ENCODE measurements at places on chromosomes 13 and 19. TPM values are rescaled to one million over a fixed set of nuclear protein-coding genes. Genes with fewer than 3 reads are reported as not detected.

DNA sequence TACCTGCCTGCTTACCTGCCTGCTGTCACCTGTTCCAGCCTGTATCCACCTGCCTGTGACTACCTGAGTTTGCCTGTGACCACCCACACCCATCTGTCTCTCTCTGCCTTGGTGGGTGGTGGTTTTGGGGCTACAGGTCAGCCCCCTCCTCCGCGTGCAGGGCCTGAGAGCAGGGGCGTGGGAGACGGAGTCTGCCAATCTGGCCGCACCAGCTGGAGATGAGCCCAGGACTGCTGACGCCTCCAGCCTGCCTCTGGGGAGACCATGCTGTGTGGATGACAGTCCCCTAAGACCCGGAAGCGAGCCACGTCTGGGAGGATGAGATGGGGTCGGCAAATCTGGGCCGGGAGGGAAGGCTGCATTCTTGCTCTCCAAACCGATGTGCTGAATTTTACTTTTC lies 15.9 kb upstream of the KCTD15 start:
- no peak for DNase-seq

The KEAP1 gene
- 25.2 TPM for total RNA-seq

GRCh38 chr13:99075268-99076191 lies 97.7 kb upstream of the DOCK9 start:
- no peak for DNase-seq

DNA sequence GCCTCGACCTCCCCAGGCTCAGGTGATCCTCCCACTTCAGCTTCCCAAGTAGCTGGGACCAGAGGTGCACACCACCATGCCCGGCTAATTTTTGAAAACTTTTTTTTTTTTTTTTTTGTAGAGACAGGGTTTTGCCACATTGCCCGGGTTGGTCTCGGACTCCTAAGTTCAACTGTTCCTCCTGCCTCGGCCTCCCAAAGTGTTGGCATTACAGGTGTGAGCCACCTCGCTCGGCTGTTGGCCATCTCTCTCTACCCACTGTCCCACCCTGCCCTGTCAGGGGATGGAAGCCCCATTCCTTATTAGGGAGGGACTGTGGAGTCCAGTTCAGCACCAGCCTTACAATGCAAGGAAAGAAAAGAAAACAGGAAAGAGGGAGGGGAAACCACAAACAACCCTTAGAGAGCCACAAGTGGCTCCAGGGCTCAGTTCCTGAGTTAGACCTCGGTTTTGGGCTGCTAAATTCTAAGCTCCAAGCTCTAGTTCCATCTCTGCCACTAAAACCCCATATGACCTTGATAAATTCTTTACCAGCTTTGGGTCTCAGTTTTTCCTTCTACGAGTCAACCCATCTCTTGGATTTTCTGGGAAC lies 31.7 kb downstream of the ACTL9 start:
- no peak for DNase-seq

All from neural progenitor cell (in vitro differentiated cells).